ENCODE measurements at places on chromosomes 2 and 18.

- no peak for DNase-seq
These were observed 78.0 kb upstream of the DNMT3A start for GRCh38 chr2:25419678-25420242.

DNA sequence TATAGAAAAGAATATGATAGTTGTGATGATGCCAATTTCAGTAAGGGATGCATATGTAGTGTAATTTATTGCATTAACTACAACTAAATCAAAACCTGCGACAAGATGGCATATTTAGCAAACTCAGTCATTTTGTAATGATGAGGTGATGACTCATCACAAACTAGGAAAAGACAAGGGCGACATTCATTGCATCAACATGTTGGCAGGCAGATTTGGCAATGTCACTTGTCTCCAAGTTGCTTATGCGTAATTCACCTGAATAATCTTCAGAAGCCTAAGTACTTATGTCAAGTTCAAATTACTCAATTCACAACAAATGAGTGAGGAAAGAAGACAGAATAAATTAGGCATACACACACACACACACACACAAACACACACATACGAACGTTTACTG lies 273.2 kb upstream of the RGPD4 start:
- DNase-seq, result no peak

DNA sequence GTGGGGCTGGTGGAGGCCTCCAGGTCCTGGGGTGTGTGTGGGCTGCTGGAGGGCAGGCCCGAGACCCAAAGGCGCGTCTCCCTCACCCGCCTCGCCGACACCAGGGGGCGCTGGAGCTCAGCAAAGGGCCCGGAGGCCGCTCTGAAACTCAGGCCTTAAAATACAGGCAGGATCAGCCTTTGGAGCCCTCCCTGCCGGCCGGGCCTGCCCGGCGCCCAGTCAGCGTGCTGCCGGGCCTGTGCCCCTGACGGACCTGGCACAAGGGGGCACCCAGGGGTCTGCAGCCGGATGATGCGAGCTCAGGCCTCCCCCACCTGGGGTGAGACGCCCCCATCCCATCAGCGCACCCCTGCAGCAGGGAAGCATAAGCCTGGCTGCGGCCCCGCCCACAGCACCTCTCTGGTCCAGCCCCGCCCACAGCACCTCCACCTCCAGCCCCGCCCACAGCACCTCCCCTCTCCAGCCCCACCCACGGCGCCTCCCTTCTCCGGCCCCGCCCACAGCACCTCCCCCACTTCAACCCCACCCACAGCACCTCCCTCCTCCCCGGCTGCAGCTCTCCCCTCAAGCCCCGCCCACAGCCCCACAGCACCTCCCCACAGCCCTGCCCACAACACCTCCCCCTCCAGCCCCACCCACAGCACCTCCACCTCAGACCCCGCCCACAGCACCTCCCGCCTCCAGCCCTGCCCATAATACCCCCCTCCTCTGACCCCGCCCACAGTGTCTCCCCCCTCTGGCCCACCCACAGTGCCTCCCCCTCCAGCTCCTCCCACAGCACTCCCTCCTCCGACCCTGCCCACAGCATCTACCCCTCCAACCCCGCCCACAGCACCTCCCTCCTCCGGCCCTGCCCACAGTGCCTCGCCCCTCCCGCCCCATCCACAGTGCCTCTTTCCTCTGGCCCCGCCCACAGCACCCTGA lies 92.8 kb upstream of the OTOS start:
- peak; percentile 64 for DNase-seq

GRCh38 chr2:74043345-74044329 lies 58.9 kb downstream of the TET3 start:
- no peak for DNase-seq

GRCh38 chr2:239594772-239595608 lies 194.2 kb upstream of the HDAC4 start:
- no peak for DNase-seq

DNA sequence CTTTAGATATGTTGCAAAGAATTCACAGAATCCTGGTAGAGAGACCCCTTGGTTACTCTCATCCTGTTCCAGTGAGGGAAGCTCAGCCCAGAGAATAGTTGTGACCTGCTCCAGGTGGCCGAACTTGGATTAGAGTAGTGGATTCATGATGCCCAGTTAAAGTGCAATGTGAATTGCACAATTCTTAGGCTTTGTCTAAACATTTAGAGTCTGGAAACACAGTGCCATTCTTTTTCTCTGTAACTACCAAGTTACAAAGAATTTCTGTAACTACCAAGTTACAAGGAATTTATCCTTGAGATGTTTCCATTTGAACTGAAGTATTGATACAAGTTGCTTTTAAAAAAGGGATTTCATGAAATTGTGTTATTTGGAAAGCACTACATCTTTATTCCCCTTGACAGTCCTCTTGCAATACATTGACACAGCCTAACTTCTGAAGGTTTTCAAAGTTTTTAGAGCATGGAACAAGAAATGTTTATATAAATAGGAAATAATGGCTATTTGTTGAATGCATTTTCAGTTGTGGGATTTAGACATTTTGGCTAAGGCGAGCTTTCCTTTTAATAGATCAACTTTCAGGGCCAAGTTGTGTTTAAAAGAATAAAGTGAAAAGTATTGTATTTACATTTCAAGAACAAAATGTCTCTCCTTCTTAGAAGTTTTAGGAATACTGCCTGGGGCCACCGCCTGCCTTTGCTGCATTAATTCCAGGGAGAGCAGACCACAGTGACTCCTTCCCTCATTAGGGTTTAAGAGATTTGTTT lies 315.0 kb downstream of the LPIN1 start:
- DNase-seq, result no peak

DNA sequence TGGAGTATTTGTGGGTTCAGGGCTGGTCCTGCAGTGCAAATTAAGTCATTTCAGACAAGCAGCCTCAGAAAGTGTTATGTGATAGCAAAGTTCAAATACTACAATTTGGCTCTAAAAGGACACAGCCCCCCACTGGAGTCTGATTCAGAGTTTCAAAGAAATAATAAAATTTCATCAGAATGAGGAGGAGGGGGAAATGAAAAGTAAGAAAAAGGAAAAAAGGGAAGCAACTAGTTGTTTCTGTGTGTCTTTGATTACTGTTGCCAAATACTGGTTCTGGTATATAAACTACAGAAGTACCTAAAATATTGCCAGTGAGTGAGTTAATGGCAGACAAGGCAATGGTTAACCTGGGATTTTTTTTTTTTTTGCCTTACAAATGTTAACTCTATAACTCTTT lies 773.9 kb downstream of the BCL11A start:
- no peak for DNase-seq

DNA sequence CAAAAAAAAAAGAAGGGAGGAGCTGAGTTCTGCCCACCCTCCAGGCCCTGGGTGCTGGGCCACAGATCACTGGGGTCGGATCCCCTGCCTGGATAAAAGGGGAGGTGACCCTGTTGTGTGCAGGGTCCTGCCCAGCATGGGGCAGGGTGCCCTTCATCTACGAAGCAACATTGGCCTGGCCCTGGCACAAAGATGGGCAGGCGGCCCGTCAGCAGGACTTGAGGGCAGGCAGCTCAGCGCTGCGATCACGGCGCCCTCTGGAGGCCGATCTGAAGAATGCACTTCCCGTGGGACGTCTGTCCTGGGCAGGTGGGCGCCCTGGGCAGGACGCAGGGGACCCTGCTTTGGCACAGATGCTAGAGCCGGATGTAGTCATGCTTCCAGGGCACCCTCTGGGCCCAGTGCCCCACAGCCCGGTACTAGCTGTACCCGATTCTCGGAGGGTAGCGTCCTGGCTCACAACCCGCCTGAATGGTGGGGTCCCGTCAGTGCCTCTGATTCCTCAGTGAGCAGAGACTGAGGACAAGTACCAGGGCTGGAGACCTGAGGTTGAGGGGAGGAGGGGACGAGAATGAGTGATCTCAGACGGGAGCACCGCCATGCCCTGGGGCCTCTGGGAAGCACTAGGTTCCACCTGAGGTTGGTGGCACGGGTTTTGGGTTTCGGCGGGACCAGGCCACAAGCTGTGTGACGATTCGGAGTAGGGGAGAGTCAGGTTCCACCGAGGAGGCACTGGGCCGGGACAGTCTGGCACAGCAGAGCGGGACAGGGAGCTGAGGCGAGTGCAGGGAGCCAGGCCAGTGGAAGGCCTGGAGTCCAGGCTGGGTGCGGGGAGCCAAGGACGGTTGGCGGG lies 18.0 kb downstream of the ARID5A start:
- DNase-seq, result peak; percentile 62

DNA sequence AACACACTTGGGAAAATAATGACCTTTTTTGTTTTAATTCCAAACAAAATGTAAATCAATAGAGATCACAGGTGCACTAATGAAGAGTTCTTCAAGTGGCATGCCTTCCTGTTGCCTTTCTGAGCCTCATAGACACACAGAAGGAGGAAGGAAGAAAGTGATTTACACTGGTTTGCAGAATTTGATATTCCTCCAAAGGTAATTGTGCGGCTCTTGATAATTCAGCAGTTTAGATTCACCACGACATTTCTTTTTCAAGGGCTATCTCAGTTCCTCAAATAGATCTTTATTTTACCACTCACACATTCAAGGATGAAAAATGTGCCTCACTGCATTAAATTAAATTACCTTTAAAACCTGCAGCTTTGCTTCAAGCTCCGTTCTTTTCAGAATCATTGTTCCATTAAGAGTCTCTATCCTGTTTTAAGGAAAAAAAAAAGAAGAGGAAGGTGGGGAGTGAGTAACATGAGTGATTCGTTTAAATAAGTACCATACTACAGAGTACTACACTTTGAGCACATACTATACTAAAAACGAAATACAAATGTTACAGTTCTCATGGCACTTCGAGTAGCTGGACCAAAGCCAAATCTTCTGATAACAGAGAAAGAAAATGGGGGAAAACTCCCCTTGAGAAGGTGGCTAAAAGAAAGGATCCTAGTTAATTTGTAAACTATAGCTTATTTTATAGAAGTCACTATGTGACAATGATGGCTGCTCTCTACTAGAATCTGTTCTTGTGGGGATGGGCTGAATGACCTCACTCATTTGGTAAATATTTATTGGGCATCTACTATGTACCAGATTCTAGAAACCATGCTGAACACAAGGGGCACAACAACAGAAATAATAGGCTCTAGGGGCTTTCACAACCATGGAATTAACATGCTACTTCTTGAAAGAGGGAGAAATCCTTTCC lies 16.6 kb downstream of the CYTIP start:
- no peak for DNase-seq

GRCh38 chr18:12751503-12751884 lies 48.7 kb downstream of the PSMG2 start:
- no peak for DNase-seq

DNA sequence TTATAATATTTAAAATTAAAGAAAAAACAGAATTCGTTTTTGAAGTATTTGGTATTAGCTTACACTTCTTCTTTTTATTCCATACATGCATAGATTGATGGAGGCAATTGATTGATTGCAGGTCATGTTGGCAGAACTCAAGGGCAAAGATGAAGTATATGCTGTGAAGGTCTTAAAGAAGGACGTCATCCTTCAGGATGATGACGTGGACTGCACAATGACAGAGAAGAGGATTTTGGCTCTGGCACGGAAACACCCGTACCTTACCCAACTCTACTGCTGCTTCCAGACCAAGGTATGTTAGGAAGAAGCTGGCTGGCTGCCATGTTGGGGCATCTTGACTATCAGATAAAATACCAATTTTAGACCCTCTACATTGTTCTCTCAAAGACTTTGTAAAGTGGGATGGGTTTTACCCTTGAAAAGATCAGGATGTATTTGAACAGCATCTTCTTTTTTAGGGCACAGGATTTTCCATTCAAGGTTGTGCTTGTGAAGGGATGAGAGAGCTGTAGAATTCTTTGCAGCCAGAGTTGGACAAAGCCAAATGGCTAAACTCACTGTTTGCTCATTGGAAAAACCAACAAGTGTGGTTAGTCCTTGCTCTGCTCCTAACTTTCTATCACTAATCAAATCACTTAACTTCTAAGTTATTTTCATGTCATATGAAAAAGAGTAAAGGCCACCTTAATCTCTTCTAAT lies 286.8 kb upstream of the EPAS1 start:
- DNase-seq, result no peak

DNA sequence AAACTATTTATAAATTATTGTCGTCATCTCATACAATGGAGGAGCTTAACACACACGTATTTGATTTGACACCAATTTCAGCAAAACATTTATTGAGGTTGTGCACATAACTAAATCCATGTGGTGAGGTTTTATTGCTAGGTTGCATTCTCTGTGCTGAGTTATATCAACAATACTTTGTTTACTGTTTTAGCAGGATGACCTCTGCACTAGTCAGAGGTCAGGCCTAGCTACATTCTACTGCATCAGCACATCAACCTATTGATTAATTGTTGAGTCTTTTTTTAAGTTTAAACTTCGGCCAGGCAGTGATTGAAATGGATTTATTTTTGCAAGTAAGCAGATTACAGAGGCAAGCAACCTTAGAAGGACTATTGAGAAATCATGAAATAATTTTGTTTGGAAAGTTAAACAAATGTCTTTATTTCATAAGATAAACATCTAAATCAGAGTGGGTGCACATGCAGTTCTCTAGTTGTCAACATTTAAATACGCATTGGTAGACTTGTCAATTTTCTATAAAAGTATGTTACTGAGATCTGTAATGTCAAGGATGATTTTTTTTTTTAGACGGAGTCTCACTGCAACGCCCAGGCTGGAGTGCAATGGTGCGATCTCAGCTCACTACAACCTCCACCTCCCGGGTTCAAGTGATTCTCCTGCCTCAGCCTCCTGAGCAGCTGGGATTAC lies 75.2 kb upstream of the CD28 start:
- DNase-seq, result no peak

- DNase-seq, result no peak
These were observed 66.5 kb upstream of the THUMPD2 start for GRCh38 chr2:39845460-39846146.

- DNase-seq, result no peak
These were observed 385.2 kb downstream of the RIT2 start for GRCh38 chr18:42730272-42730671.

GRCh38 chr2:218892693-218893348 lies 12.2 kb downstream of the WNT10A start:
- DNase-seq, result peak; percentile 74

DNA sequence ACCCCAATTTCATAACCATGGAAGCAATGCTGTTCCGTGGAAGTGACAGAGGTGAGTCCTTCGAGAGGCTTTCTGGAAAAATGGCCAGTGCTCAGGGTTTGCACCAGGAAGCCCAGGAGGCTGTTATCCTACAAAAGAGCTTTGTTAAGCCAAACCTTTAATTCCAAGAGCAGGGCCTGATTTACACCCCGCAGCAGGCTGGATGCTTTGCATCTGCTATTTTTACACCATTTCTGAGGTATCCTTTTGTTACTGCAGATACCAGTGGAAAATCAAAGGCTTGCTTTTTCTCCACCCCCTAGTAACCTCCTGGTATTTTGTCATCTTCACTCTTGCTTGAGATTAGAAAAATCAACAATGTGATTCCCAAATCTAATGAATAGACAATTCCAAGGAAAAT lies 380.6 kb downstream of the SOX11 start:
- DNase-seq, result no peak

Measured in activated T-cell treated with anti-CD3 and anti-CD28 coated beads for 1 hour (primary cell).